ENCODE measurements at places on chromosomes 5 and 9.

GRCh38 chr9:78970375-78970774, 601.4 kb upstream of the TLE4 start:
- no peak for DNase-seq

DNA sequence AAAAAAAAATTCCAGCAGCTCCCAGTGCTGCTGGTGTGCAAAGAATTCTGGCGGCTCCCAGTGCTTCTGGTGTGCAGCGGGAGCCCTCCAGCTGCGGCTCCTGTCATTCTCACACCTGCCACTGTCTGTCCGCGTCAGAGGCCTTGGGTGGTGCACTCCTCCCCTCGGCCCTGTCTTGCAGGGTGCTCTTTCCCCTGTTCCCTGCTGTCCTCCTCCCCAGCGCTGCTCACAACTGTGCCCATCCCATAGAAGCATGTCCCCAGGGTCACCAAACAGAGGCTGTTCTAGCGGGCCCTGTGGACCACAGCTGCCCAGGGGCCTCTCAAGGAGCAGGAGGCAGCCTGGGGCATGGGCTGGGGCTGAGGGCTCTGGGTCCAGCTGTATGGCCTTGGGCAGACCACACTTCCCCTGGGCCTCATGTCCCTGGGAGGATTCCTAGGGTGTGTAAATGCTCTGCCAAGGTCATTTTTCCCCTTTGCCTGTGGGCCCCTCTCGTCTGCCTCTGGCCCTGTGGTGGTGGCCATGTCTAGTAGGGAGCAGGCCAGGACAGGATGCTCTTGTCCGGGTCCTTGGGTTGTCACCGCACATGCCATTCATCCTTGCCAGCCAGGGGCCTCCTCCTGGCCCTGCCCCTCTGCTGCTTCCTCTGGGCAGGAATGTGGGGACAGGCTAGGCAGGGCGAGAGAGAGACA, 68.2 kb downstream of the PHF2 start:
- no peak for DNase-seq

DNA sequence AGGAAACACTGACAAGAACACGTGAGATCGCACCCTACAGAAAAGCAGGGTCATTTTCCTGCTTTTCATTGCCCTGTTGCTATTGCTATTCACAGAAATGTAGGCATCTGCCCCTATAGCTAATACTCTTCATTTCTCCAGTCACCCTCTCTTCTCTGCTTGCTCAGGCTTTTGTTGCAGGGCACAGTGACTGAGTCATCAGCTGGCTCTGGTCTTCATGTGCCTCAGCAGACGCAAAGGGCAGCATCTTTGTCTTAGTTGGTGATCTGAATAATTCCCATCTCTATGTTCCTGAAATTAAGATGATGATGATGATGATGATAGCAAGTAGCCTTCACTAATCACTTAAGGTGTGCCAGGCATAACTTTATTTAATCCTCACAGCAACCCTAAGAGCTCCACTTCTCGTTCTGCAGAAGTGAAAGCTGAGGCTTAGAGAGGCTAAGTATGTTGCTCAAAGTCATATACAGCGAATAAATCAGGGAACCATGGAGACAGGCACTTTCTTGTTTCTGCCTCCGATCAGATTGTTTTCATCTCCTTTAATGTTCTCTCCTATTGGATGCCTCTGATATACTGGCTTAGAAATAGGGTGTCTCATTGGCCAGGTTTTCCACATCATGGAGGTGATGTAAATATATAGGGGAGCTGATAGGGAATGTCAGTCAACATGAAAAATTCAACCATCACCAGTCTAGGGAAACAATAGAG, 133.0 kb upstream of the STK32A start:
- DNase-seq = no peak

DNA sequence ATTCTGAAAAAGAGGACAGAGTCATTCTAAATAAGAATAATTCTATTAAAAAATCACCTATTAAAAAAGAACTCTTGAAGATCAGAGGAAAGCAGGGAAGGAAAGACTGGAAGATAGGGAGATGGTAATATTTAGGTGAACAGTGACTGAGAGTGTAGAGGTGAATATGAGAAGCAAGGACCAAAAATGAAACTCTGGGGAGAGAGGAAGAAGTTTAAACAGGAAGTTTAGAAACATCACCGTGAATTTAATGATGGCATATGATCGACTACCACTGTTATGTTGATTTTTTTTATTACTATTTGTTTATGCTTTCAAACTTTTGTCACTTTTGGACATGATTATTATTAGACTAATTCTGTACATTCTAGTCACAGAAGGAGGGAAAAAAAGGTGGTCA, 1.7 kb upstream of the SPINK6 start:
- DNase-seq = no peak

GRCh38 chr9:77152289-77152688, 25.0 kb upstream of the VPS13A start:
- no peak for DNase-seq

- peak; percentile 2 for DNase-seq
These were observed 9.1 kb upstream of the RFK start for GRCh38 chr9:76403352-76403751.

DNA sequence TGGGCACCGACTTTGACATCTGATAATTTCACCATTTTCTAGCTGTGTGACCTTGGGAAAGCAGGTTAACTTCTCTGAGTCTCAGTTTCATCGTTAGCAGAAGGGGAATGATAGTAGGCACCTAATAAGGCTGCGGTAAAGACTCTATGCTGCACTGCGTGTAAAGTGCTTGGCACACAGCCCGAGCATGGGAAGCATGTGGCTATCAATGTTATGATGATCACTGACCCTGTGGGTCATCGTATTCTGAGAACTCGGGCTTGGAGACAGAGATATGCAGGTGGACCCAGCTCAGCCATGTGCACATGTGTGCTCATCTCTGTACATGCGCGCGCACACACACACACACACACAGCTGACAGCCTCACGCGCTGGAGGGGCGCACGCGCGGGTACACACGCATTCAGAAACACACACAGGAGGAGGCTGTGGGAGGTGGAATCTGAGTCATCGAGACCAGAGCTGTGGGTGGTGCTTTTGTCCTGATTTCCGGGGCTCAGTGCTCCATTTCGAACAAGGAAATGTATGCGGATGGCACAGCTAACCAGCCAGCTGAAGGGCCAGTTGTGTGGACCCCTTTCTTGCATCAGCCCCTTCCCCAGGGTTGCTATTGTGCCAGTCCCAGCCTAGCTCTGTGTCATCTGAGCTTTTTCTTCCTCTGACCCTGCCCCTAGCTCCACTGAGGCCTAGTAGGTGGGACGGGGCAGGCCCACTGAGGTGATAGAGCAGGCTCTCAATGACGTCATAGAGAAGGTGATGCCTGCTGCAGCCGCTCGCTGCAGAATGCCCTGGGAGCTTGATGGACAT, 11.1 kb upstream of the ARAP3 start:
- DNase-seq = no peak

GRCh38 chr9:137054932-137055384, 1.1 kb upstream of the ENTPD2 start:
- DNase-seq = no peak

DNA sequence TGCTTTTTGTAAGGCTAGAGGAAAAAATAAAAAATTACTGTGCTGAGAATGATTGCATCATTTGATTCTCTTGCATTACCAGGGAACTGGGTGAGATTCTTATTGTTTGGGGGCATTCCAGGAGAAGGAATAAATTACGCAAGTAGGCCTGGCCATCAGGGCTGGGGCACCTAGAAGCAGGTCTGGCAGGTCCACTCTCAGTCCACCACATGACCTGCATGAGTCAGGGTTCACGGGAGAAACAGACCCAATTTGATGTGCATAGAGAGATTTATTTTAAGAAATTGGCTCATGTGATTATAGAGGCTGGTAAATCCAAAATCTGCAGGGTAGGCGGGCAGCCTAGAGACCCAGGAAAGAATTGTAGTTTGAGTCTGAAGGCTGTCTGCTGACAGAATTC, 59.6 kb downstream of the ZNF622 start:
- DNase-seq = no peak

DNA sequence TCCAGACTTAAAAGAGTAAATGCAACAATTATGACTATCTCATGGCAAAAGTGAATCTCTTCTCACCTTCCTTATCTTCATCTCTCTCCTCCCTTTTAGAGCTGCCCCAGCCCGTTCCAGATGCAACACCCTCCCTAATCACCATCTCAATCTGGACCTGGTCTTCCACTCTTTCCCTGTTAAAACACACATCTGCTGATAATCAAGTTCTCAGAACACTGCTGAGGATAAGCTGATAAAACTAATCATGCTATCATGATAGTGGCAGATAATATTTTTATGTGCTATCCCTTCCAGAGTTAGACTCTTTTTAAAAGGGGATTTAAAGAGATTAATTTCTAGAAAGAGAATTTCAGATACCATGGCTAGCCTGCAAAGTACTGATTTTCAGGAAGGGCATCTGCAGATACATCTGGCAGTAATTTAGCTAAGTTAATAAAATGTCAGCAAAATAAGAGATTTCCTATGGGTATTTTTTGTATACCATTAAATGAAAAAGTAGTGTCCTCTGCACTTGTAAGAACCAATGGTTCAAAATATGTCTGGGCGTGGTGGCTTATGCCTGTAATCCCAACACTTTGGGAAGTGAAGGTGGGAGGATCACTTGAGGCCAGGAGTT, 17.2 kb downstream of the SGTB start:
- DNase-seq = peak; percentile 24

DNA sequence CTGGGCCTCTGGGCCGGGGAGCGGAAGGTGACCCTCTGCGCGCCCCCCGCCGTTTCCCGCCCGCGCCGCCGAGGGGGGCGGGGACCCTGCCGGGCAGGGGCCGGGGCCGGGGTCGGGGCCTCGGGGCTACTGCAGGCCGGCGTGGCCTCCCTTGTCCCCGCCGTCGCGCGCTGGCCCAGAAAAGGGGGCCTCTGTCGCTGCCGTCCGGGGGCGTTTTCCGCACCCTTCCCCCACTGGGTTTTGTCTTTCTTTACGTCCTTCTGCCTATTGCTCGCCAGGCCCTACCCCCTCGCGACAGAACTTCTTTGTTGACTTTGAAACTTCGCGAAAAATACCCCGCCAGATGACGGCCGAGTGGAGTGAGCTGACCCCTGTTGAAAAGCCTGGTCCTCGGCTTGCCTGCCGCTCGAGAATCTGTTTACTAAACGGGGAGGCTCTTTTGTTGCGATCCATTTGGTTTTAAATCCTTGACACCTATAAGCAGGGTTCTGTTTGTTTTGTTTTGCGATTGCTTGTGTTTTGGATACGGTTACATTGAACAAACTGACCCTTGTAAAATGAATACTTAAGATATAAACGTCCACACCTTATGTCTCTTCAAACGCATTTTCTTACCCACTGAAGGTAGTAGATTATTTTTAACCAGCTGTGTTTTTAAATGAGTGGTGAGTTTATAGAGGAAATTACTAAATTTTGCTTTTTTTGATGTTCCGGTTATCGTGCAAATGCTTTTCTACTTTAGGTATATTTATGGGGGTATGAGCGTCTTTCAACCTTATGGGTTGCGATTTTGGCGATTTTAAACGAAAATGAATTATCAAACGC, 765 bp downstream of the MARCHF6 start:
- DNase-seq = peak; percentile 83

DNA sequence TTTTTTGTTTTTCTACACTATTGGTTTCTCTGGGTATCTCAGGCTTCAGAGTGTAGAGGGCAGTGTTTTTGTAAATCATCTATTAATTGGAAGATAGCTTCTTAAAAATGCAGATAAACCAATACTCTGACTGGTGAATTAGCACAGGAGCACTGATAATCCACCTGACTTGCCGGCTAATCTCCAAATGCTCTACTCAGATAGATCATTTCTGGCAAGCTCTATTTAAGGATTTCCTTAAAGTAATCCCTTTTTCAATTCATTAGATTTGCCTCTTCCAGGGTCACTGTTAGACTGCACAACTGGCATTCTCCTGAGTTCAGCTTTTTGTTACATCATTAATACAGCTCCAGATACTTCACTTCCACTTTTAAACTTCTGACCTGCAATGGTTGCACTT, 1390.3 kb upstream of the NUDT12 start:
- DNase-seq = peak; percentile 18

GRCh38 chr9:132973713-132974112, 4.8 kb upstream of the GFI1B start:
- no peak for DNase-seq

DNA sequence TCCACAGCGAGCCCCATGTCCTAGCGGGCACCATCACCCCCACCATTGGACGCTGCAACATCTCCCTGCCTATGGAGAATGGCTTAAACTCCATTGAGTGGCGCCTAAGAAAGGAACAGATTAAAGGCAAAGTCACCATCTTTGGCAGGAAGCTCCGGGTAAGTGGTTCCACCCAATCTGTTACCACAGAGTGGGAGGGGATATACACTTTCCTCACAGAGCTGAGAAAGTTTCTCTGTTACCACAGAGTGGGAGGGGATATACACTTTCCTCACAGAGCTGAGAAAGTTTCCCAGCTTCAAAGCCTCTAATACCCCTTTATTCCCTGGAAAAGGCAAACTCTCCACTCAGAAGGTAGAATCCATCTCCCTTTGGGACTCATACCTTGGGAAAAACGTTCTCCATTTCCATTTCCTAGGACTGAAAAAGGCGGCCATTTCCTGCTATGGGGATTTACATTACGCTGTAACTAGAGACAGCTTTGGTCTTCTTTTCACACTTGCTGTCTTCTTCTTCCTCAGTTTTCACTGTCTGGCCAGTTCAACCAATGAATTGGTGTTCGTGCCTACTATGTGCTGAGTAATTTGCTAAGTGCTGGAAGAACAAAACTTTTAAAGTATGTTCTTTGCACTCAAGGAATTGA, 63.4 kb upstream of the WWC1 start:
- DNase-seq = no peak

GRCh38 chr5:119220576-119221197, 135.1 kb upstream of the TNFAIP8 start:
- no peak for DNase-seq

- DNase-seq = no peak
These were observed 1.2 kb upstream of the PURA start for GRCh38 chr5:140112685-140113179.

DNA sequence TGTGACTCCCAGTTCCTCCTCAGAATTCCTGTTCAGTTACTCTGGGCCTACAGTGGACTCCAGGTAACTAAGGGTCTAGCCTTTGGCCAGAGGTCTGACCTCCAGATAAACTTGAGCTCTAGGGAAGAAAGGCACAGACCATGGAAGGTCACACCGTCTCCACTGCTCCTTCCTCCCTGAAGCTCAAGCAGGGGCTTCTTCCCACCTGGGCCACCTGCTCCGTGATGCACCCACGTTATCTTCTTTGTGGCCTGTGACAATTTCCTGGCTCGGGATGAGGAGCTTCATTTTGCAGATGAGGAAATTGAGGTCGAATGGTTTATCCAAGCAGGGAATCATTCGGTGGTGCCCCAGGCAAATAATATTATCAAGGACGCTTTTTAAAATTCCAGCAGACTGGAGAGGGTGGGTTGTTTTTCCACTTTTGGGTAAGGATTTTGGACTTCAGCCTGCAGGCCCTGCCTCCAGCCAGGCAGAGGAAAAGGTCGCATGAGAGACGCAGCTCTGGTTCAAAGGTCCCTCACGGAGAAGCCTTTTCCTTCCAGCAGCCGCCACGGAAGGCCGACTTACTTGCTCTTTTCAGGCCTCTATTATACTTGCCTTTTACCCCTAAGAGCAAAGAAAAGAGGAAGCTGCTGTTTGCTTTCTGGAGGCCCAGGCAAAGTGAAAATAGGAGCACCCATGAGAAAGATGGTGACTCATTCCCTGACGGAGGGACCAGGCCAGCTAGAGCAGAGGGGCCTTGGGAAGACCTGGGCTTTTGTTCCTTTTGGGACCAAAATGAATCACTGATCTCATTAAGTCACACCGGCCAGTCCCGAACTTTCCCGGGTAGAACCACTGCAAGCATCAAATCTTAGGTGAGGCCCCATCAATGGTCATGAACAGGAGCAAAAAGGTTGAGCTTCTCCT, 22.8 kb upstream of the DUSP1 start:
- DNase-seq = no peak

- no peak for DNase-seq
These were observed 21.5 kb downstream of the CWC27 start for GRCh38 chr5:64790210-64790609.

GRCh38 chr5:39580702-39581453, 156.1 kb upstream of the DAB2 start:
- DNase-seq = no peak
